Fibroblast of mammary gland (primary cell): ENCODE measurements at places on chromosomes 2 and 18.
A peak's percentile ranks its signal among the peaks of the same experiment; 100 is the strongest.

DNA sequence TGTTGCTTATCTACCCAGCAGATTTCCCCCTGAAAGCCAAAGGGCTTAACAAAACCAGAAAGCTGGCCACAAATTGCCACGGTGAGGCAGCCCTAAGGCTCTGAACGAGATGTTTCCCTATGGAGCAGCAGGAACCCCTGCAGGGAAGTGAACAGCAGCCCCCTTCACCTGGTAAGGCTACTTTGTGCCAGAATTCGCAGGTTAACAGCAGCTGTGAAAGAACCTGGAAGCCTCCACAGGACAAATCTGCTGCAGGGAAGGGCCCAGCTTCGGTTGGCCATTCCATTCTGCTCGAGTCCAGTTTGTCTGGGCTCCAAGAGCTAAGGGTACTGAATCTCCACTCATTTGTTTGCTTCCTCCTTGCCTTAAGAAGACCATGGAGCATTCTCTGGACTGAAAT, 175.3 kb downstream of the PDE11A start:
- no peak for DNase-seq

DNA sequence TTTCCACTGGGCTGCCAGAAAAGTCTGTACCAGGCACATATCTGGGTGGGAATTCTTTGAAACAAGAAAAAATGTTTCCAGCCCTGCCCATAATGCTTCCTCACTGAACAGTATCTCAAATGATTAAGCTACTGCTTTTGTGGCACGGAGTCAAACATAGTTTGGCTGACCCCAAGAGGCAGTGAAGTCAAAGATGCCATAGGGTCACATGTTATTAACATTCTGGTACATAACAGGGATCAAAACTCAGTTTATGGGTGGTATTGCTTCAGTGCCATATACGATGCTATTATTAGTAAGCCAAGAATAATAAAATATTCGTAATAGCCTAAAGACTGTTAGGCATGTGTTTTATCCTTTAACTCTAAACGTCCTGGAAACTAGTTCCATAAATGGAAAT, 112.4 kb downstream of the FEZ2 start:
- DNase-seq: peak; percentile 85

DNA sequence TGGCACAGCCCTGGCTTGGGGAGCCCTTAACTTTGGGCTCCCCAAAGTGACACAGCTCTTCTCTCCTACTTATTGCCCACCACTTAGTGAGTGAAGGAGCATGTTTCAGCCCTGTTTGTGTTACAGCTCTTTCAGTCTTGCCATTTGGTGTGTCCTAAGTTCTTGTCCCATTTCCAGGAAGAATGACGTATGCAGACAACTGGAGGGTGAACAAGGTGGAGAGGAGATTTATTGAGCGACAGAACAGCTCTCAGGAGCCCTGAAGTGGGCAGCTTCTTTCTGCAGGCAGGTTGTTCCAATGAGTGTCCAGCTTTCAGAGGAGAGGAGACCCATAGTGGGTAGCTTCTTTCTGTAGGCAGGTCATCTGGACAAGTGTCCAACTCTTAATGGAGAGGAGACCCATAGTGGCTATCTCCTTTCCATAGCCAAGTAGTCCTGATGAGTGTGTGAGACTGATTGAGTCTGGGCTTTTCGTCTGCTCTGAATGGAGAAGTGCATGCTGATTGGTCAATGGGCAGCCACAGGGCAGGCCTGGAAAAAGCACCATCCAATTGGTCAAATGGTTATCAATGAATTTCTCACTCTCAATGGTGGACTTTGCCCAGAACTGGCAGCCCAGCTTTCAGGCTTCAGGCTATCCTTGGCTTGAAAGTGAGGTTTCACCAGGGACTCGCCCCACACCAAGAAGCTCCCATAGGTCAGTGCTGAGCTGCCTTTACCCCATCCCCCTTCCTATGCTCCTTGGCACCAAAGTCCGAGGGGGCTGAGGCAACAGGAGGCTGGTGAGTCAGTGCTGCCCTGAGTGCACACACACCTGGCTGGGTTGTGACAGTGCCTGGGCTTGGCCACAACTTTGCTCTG, 688.2 kb downstream of the NYAP2 start:
- no peak for DNase-seq

DNA sequence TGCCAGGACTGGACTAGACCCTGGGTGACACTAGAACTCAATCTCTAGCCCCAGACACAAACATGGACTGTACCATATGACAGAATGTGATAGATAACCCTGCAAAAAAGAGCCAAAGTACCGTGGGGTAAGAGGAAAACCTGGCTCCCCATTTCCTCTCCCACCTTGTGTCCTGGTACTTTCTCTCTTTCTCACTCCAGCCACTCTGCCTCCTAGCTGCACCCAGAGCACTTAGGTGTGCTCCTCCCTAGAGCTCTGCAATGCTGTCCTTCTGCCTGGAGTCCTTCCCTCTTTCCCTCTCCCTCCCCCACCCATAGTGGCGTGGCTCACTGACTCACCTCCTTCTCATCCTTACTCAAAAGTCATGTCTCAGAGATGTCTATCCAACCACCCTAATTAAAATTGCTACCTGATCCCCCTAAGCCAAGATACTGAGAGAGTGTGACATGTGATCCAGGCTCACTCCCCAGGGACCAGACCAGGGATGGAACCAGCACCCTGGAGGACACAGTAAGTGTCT, 171.3 kb downstream of the LOXHD1 start:
- DNase-seq: peak; percentile 4

- peak; percentile 93 for DNase-seq
Measured at GRCh38 chr2:207184348-207184747, 18.6 kb upstream of the KLF7 start.

DNA sequence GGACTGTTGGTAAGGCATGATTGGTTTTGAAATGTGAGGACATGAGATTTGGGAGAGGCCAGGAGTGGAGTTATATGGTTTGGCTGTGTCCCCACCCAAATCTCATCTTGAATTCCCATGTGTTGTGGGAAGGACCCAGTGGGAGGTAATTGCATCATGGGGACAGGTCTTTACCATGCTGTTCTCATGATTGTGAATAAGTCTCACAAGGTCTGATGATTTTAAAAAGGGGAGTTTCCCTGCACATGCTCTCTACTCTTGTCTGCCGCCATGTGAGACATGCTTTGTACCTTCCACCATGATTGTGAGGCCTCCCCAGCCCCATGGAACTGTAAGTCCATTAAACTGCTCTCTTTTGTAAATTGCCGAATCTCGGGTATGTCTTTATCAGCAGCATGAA, 5.4 kb downstream of the CMPK2 start:
- no peak for DNase-seq

DNA sequence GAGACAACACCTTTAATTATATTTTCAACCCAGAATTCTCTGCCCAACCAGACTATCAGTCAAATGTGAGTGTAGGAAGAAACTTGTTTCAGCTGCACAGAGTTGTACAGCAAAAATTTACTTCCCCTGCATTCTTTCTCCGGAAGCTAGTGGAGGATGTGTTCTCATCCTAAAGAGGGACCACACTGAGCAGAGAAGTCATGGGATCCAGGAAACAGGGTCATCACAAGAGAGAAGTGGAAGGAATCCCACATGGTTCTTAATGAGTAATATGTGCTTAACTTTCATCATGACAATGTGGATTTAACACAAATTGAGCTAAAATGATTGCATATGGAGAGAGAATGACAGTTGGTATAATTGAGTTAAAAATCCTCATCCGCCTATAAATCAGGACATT, 78.2 kb downstream of the INPP4A start:
- peak; percentile 47 for DNase-seq

- DNase-seq: no peak
Measured at GRCh38 chr2:71253476-71253875, 26.6 kb upstream of the PAIP2B start.

- no peak for DNase-seq
Measured at GRCh38 chr18:68498185-68498584, 216.7 kb downstream of the TMX3 start.

DNA sequence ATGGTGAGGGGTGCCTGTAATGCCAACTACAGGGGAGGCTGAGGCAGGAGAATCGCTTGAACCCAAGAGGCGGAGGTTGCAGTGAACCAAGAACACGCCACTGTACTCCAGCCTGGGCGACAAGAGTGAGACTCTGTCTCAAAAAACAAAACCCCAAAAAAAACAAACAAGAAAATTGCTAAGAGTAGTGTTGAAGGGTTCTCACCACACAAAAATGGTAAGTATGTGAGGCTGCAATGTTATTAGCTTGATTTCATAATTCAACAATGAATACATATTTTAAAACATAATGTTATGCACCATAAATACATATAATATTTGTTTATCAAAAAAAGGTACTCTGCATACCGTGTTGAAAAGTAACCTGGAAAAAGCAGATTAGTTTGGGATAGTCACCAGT, 45.8 kb downstream of the PSMG2 start:
- DNase-seq: no peak

GRCh38 chr18:41872206-41872605, 82.8 kb upstream of the PIK3C3 start:
- no peak for DNase-seq

DNA sequence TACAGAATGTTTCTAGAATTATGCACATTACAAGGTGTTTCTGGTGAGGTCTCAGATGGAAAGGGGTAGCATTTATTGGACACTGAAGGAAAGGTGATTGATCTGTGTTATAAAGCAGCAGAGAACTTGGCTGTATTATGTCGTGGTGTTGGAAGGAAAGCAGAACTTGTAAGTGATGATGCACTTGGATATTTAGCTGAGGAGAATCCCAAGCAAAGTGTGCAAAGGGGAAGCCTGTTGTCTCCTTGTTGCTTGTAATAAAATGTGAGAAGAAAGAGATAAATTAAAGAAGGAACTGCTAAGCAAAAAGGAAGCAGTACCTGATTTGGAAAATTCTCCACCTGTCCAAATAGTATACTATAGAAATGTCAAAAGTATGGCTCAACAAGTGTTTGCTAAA, 12.2 kb upstream of the SCYGR5 start:
- no peak for DNase-seq

DNA sequence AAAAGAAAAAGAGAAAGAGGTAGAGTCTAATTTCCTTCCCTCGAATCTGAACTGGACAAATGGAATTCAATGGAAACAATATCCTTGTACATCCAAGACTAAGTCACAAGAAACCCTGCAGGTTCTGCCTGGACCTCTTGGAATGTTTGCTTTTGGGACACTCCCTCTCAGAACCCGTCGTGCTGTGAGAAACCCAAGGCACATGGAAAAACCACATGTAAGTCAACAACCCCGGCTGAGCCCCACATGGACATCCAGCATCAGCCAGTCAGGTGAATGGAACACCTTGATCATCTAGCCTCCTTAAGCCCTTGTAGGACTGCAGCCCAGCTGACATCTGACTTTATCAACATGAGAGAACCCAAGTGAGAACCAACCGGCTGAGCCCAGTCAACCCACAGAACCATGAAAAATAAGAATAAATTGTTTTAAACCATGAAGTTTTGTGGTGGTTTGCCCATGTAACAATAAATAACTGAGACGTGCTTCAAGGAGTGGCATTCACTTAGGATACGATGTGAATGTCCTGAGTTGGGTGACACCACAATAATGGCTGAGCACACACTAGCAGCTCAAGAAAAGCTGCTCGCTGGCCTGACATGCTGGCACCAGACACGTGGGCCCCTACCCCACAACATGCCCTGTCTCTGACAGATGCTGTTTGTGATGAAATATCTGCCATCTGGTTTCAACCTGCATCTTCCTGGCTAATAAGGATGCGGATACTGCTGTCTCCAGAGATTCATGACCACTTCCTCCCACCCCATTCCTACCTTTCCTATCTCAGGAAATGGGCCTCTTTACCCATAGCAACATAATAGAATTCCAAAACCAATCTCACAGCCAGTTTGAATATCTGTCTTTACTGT, 28.8 kb downstream of the PKDCC start:
- DNase-seq: no peak

DNA sequence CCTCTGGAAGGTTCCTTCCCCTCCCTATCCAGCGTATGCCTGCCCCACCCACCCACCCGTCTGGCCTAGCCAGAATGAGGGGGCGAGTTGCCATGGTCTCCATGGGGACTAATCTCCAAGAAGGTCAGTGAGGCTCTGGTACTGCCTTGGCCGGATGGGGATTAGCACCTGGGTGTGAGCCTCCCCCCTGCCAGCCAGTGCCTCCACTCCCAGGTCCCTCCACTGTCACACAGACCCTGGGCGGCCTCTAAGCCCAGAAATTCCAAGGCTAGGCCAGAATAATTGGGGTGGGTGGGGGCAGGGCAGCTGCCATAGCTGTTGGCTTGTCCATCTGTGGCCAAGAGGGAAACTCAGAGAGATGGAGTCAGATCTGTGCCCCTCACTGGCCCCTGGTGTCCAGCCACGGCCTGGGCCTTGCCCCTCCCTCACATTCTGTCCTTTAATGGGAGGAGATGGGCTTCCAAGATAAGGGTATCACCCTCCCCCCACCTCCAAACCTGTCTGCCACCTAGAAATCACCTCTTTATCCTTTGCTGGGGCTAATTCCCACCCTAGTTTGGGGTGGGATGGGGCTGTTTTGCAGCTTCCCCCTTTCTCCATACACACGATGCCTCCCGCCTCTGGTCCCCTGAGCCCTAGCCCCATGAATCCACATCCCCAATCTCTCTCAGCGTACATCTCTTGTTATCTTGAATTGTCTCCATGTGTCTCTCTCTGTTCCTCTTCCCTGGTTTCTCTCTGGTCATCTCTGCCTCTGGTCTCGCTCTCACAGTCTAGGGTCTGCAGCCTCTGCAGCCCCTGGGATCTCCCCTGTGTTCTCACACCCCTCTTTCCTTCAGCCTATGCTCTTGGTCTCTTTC, 6.0 kb upstream of the CRYBA2 start:
- no peak for DNase-seq

DNA sequence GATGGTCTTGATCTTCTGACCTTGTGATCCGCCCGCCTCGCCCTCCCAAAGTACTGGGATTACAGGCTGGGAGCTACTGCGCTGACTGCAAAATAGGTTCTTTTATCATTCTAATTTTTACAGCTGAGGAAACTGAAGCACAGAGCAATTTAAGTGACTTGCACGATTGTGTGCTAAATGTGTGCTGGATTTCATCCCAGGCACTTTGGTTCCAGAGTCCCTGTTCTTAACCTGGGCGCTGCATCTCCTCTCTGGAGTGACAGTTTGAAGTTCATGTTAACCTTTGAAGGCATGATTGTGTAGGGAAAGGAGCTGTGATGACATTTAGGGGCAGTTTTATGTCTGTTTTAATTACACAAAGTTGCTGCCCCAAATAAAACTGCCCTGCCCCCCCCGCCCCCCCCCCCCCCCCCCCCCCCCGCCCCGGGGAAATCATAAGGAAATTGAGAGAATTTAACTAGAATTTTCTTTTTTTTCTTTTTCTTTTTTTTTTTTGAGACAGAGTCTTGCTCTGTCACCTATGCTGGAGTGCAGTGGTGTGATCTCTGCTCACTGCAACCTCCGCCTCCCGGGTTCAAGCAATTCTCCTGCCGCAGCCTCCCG, 5.6 kb downstream of the ACSL3 start:
- DNase-seq: no peak

GRCh38 chr2:100692906-100693305, 127.0 kb upstream of the NPAS2 start:
- DNase-seq: no peak
